MCF 10A (cell line): ENCODE measurements at places on chromosomes 13 and 19.

- DNase-seq, result no peak
Observed at GRCh38 chr13:47545201-47546024, 455.7 kb downstream of the SUCLA2 start.

GRCh38 chr19:4557971-4558941 is 1.2 kb downstream of the SEMA6B start:
- DNase-seq, result peak; percentile 31

DNA sequence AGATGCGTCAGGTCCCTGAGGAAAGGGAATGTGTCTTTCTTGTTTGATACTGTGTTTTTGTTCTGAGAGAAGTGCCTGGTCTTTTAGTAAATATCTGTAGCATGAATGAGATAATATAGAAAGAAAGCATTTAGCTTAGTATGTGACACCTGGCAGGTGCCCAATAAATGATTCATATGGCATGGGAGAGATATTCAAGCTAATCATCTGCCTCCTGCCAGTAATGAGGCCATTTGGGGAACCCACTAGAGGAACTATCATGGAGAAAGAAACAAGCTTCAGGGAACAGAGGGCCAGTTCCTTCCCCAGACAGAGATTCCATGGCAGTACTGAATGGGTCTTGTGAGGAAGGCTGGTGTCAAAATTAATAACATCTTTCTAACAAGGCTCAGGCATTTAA is 603.9 kb downstream of the DCT start:
- DNase-seq, result peak; percentile 65

DNA sequence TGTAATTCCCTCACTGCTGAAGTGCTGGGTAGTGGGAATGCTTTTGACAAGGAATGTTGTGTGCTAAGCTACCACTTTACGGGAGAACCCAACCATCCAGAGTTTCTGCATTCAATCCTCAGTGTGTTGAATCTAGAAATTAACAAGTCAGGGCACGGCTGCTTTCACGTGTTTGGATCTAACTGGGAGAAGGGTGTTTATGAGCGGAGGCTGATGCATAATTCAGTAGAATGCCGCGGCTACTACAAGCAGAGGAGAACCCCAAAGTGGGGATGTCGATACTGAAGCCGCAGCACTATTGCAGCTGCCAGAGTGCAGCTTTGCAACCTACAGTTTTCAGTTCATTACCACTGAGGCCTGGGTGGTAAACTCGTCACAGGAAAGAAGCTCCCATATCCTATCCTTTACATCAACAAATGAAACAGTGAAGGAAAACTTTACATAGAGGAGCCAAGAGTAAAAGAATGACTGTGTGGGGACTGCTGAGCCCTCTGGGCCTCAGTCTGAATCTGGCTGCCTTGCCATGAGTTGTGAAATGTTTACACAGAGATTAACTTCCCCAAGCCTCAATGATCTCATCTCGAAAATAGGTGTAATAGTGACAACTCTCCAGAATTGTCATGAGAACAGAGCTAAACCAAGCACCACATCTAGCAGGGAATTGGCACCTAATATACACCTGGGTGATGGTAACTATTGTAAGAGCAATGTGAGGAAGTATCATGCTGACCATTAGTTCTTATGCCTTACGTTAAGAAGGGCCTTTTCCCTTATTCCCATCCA is 531.7 kb downstream of the MYO16 start:
- DNase-seq, result no peak

- no peak for DNase-seq
Observed at GRCh38 chr19:41802770-41803169, 6.4 kb downstream of the CEACAM3 start.

GRCh38 chr13:51879133-51879532 is 17.4 kb downstream of the CCDC70 start:
- DNase-seq, result no peak

GRCh38 chr13:90928109-90928508 is 419.4 kb upstream of the MIR17HG start:
- no peak for DNase-seq

DNA sequence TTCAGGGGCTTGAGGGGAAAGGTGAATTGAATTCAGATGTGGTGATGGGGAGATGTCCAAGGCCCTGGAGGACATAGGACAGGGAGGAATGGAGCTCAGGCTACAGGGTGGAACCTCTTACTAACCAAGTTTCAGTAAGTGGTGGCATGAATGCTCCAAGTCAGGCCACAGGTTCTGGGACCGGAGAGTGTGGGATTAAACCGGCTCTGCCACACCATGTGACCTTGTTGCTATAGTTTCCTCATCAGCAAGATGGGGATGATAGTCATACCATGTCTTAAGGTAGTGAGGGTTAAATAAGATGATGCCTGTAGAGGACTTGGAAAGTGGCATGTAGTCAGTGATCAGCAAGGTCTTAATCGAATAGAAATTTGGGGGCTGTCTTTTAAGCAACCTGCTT is 16.3 kb downstream of the GPR183 start:
- DNase-seq, result no peak

DNA sequence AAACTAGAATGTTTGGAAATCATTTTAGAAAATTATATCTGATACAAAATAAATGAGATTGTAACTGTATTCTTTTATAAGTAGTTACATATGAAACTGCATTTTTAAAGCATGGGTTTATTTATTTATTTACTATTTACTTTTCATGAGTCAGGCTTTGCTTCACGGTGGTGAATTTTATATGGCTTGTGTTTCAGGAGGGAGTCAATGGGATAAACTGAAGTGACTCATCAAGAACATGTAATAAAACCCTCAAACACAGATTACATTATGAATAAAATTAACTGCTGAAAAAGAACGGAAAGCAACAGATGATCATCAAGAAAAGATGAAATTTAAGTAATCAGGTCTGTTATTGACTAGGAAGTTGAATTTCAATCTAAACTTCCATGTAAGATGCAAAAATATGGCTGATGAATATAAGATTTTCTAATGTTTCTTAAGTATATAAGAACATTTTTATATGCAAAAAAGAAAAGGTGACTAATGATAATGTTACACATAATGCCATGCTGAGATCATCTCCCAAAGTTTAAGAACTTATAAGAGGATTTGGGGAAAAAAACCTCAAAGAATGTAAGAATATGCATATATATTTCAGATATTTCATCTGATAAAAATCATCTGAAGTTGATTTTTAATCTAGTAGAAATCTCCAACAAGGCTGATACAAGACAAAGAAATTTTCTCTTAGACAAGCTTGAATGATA is 383.6 kb downstream of the SLITRK1 start:
- peak; percentile 70 for DNase-seq
